ENCODE measurements at places on chromosomes 5 and 9.

- DNase-seq: no peak
Measured at GRCh38 chr9:78962156-78962555, 609.6 kb upstream of the TLE4 start.

- no peak for DNase-seq
Measured at GRCh38 chr9:133060417-133060841, 1.4 kb upstream of the CEL start.

- DNase-seq: no peak
Measured at GRCh38 chr5:30030101-30030500, 1163.4 kb upstream of the CDH6 start.

GRCh38 chr5:638501-639252, 26.5 kb downstream of the CEP72 start:
- no peak for DNase-seq

GRCh38 chr9:37760416-37761161, 7.0 kb downstream of the TRMT10B start:
- no peak for DNase-seq
